ENCODE measurements at places on chromosomes 12 and 14.
A peak's percentile ranks its signal among the peaks of the same experiment; 100 is the strongest.

DNA sequence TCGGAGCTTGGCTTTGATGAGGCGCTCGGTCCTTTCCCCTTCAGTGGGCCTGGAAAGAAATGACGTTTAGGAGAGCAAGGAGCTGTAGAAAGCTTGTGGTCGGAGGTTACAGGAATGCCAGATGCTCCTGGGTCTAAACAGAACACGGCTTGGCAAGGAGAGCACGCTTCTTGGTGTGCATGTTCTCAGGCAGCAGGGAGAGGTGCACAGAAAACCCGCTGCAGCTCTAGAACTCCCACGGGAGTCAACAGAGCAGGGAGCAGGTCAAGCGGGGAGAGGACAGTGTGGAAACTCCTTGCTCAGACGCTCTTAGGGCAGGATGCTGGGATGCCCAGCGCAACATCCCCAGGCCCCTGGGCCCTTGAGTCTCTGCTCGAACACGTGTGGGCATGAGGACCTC, 51.0 kb downstream of the SSH1 start:
- DNase-seq = no peak

DNA sequence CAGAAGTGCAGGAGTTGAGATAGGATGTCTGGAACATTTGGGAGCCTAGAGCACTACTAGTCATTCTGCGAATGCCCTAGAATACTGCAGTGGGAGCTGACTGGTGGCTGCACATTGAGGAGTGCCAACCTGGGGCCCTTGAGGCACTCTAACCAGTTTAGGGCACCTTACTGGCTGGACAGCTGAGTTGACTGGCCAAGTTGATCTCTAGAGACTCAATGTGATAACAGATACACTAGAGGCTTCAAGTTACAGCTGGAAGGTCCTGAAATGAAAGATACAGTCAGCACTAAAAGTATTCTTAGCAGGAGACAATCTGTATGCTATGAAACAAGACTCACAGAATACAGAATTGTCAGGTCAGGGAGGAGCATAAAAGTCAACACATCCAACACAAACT, 8.0 kb downstream of the SLC8A3 start:
- no peak for DNase-seq

DNA sequence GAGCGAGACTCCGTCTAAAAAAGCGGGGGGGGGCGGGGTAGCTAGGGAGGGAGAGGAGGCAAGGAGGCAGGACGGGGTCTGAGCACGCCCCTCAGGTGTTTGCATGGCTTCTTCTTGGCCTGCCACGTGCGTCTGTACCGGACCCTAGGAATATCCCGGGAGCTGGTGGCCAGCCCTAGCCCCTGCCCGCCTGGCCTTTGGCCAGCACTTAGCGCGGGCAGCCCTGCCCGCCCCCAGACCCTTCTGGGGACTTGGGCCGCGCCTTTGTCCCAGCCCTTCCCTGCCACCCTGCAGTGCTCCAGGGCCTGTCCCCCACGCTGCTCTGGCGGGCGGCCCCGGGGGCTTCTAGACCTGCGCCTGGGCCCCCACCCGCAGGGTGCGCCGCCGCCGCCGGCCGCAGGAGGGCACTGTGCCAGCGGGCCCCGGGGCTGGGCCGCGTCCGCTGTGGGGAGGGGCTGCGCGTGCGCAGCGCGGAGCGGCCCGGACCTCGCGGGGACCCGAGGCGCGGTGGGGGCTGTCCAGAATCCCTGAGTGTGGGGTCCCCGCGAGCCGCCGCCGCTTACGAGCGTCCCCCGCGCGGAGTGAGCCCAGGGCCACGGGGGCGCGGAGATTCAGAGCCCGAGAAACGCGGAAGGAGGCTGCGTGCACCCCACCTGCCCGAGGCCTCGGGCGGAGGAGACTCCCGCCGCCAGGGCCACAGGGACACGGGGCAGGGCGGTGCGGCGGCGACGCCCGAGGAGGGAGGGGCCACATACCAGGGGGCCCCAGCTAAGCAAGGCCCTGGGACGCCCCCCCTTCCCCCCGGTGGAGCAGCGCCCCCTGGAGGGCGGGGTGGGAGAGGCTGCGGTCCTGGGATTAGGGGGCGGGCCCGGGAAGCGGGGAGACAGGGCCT, 21.0 kb downstream of the SLC25A29 start:
- DNase-seq = peak; percentile 79

DNA sequence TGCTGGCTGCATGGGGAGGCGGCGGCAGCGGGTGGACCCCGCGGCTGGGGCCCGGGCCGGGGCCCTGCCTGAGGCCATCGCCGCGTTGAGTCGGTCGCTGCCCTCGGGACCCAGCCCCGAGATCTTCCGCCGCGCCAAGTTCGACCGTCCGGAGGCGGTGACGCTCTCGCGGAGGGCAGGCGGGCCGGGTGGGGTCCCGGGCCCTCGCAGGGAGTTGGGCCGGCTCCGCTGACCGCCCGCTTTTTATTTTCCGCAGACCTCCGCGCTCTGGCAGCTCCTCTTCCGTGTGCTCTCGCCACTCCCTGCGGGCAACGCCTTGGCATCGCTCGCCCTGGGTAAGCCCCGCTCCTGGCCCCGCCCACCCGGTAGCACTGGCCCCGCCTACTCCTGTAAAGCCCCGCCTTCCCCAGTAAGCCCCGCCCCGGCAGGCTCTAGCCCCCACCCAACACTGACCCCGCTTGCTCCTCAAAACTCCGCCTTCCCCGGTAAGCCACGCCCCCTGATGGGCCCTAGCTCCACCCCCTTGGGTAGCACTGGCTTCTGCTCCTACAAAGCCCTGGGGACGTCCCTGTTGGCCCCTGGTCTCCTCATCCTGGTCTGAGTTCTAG, 424 bp downstream of the TEDC1 start:
- peak; percentile 88 for DNase-seq

GRCh38 chr14:62125793-62126192, 363.6 kb downstream of the SNAPC1 start:
- no peak for DNase-seq

DNA sequence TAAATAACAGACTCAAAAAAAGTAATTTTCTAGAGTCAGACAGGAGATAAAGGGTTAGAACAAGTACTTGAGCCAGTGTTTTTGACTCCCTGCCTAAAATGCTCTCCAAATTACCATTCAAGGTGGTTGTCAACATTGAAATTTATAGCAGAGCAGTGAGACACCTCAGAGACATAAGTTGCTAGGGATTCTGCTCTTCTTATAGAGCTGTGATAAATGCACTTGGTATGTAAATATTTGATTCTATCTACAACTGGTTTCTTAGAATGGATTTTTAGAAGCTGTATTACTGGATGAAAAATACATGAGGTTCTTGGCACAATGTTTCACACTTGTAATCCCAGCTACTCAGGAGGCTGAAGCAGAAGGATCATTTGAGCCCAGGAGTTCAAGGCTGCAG, 83.9 kb upstream of the OSBPL8 start:
- no peak for DNase-seq

DNA sequence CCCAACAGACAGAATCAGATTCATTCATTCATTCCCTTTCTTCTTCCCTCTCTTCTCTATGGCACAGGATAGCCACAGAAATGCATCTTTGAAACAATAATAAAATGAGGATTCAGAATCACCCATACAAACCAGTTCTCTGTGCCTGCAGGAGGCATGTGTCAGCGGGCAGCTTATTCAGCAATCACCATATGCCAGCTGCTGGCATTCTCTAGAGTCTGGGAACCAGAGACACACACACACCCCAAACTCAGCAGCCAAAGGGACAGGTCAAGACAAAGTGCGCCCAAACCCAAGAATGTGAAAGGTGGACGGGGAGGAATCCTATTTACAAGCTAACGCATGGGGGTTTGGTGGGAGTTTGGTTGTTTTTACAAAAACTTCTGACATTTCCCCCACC, 14.1 kb downstream of the ARF3 start:
- no peak for DNase-seq

DNA sequence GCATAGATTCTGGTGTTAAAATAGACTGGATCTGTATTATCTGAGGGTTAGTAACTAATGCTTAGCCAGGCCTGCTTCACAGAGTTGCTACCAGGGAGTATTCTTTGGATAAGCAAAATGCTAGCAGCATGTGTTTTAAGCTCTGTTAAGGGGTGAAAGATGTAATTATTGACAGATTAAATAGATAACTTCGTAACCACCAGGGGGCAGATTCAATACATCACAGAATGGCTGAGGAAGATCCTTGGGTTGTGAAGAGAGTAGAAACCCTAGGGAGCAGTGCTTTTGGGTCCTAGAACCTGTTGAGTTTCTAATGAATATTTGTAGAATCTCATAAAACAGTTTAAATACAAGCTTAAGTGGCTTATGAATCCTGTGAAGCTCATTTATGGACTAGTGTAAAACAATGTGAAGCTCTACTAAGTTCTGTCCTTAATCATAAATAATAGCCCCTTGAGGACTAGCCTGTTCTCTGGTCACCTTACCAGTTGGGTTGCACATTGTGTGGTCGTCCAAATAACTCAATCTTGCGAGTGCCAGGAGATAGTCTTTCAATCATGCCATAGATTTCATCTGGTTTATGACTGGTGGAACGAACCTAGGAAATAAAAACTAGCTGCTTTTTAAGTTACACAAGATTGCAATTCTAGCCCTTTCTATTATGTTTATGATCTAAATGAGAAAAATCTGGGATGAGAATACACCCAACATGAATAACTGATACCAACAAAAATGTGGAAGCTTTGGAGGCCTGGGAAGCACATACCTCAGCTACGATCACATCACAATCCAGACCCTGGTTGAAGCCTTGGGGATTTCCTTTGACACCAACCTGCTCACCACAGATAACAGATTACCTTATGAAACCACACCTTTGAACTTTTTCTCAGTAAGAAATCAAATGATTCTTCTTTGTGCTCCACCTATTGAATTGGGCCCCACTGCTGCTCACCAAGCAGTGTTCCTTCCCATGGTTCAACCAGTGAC, 12.3 kb downstream of the METTL3 start:
- DNase-seq = peak; percentile 13

DNA sequence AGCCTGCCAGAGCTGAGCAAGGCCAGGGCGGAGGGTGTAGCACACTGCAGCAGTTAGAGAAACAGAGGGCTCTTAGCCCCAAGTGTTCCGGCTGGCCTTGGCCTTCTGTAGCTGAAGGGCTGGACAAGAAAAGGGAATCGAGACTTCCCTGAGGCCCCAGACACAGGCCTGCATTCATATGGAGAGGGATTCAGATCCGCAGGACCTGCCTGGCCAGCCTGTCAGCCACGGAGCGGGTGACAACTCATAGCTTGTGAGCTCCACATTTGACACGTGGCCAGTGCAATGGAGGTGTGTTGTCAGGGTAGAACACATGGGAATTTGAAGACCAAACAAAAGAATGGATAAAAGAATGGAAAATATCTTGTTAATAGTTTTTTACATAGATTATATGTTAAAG, 182.2 kb upstream of the GSC start:
- DNase-seq = no peak

- peak; percentile 35 for DNase-seq
Measured at GRCh38 chr14:95226801-95227200, 69.5 kb upstream of the DICER1 start.

DNA sequence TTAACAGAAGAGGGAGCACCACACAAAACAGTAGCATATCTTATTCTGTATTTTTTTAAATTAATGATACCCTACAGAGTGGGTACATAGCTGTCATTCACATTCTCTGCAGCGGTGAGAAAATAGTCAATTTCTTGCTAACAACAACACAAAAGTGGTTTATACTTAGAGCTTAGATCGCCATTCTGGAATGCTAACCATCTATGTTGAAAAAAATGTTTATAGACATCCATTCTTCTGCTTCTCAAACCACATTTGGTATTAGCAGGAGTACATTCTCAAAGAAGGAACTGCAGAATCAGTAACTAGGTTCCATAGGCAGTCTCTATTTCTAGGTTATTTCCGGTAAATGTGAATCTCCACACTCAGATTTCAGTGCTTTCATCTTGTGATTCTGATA, 185.9 kb downstream of the PPFIA2 start:
- no peak for DNase-seq

All from Daoy (cell line).